ENCODE measurements at places on chromosomes 6 and 20.

DNA sequence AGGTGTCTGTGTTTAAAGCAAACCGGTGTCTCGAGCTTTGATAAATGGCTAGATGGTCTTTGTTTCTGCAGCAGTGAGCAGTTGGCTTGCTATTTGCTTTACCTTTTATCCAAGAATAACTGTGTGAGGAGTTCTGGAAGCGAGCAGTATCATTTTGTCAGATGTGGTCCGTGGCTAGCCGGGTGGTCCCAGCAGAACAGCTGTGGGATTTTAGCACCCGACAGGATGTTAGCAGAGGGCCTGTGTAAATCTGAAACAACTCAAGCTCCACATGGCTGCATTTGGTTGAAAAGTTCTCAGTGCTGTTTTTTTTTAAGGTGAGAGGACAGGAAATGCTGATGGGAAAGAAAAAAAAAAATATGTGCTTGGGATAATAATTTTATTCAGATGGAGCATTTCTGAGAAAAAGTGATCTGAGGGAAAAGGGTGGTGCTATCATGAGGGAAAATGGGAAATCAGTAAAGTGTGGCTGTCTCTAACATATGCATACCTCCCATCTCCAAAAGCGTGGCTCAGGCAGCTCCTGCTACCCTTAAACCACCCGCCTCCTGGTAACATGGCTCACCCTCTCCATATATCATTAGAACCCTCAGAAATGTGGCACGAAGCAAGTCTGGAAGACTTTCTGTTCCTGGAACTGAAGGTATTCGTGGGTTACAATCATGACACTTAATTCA lies 215.4 kb downstream of the TSHZ2 start:
- DNase-seq: no peak

DNA sequence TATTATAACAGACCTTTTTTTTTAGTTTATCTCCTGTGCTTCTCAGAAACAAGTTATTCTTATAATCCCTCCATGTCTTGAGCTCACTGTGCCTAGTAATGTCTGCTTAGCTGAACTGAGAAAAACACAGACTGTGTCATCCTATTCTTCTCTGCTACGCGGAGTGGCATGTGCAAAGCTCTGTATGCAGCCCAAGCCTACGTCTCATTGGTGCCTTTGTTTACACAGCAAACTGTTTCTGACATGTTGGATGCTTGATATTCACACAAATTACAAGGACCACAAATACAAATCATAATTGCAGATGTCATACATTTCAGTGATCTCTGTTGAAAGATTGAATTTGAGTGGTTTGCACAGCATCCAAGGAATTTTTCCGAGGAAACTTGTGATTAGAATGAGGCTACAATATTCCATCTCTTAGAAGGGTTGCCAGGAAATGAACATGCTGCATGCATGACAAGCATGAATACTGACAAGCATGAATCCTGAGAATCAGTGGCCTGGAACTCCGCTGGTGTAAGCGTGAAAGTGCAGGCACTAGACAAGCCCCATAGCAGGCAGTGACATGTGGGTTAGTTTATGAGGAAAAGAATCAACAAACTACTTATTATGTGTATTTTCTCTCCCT lies 128.4 kb upstream of the SGK1 start:
- no peak for DNase-seq

- no peak for DNase-seq
Measured at GRCh38 chr6:13371421-13372072, 43.2 kb upstream of the TBC1D7 start.

DNA sequence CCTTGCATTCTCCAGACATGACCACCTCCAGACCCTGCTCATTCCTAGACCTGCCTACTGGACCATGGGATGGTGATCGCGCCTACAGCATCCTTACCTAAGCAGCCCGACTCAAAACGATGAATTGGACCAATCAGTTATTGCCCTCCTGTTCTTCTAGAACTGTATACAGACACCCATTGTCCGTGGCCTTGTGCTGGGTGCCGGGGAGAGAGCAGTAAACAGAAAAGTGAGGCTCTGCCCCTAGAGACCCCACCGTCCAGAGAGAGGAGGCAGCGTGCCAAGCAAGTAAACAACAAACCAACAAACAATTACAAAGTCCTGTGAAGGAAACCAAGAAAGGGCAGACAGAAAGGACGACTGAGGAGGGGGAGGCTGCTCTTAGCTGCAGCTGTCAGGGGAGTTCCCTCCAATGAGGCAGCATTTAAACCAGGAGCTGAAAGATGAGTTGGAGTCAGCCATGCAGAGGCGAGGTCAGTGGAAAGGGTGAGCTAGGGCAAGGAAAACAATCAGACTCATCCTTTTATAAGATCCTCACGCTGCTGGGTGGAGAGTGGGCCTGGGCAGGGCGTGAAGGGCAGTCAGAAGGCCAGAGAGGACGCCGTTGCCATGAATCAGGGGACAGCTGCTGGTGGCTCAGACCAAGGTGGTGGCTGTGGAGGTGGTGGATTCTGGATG lies 37.6 kb upstream of the BLCAP start:
- peak; percentile 33 for DNase-seq

- no peak for DNase-seq
Measured at GRCh38 chr6:149628875-149629510, 19.5 kb downstream of the KATNA1 start.

DNA sequence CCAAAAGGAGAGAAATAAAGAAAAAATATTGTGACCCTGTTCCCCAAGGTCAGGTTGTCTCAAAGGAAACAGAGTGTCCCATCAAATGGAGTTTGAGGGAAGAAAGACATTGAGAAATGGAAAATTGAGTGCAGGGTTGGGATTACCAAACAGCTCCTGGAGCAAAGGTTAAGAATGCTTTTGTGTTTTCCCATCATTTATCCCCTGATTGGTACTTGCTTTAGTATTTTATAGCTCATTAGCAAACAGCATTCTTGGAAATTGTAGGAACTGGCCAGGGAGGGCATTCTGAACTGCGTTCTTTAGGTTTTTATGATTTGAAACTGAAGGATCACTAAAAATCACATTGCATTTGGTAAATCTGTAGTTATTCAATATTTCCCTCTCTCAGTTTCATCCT lies 59.0 kb upstream of the NELFCD start:
- DNase-seq: no peak

GRCh38 chr6:133953634-133954415 lies 801 bp downstream of the TBPL1 start:
- no peak for DNase-seq

GRCh38 chr20:15031546-15032351 lies 694.3 kb upstream of the FLRT3 start:
- no peak for DNase-seq

DNA sequence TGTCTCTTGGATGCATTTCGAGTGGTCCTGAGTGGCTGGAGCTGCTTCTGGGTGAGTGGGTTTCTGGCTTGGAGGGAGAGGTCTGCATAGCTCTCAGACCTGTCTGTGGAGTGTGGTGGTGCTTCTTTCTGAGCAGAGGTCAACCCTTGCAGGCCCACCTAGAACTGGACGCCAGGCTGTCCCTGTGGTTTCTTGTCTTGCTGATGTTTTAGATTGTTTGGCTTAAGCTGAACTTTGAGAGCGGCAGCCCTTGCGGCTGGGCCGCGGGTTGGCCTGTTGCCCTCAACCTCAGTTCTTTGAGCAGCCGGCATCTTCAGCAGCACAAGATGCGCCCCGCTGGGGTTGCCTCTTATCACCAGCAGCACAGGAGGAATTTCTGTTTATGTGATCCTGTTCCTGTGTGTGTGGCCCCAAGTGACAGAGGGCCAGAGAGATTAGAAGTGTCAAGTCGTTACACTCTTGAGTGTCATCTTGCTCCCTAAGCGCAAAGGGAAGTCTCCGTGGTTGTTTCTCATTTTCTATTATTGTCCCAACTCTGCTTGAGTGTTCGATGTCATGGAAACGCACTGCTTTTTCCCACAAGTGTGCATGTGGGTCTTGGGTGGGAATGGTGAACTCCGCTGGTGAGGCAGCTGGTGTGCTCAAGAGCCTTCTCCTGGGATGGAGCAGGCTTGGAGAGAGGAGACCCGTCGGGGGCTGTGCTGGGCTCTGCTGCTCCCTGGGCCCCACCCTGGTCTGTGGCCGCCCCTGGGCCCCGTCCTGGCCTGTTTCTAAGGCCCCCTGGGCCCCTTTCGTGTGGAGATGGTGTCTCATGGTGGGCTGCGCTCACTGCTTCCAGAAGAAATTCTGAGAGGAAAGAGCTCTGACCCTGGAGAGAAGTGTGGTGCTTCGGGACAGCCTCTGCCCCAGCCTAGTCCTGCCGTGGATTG lies 20.1 kb upstream of the SLC22A1 start:
- DNase-seq: no peak

GRCh38 chr20:19317237-19318069 lies 105.0 kb downstream of the SLC24A3 start:
- DNase-seq: peak; percentile 1

DNA sequence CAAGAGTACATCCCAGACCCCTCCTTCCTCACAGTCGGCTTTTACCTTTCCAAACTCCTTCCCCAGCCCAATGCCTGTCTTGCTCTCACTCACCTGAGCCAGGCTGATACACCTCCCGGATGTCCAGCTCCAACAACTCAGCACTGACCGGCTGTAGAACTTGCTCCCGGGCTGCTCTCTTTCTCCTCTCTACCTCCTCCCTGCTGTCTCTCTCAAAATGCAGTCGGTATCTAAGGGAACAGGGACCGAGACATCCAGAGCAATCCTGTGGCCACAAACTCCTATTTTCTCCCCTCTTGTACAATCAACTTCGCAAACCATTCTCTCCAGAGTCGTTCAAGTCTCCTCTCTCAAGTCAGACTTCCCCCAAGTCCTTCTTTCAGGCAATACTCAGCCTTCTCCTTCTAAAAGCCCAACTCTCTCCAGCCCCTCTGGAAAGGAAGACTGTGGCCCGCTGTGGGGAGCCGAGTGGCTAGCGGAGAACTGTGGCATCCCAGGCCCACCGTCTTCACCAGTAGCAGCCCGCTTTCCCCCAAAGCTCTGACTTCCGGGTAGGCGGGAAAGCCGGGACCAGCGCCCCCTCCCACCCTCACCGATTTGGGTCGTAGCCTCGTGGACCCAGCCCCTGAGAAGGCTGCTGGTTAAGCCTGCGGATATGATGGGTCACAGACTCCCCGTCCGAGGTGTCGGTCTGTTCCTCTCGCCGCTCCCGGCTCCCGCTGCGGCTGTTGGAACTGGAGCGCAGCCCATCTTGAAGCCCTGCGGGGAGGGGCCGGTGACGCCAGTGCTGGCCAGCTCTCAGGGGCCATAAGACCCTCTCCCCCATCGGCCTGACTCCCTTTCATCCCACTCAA lies 1.1 kb downstream of the GNL1 start:
- DNase-seq: peak; percentile 11

DNA sequence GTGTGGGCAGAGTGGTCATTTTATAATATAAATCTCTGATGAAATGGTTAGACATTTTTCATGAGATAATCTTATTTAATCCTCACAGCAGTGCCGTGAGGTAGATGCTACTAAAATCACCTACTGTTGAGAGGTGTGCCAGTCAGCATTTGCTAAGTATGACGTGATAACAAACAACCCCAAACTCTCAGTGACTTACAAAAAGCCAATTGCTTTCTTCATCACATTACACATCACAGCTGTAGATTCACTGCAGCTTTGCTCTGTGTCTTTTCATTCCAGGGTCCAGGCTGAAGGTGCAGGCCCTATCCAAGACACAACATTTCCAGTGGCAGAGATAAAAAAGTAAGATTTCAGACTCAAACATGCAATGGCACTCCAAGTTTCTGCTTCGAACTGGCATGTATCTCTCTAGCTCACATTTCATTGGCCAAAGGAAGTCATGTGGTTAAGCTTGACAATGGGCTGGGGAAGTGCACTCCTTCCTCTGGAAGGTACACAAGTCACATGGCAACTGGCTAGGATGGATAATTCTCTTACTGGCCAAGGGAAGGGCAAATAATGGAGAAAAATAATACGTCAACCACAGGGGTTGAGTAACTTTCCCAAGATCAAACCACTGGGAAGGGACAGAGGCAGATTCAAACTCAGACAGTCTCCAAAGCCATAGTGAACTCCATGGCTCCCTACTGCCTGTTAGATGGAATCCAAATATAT lies 69.5 kb upstream of the EPB41L1 start:
- DNase-seq: no peak

DNA sequence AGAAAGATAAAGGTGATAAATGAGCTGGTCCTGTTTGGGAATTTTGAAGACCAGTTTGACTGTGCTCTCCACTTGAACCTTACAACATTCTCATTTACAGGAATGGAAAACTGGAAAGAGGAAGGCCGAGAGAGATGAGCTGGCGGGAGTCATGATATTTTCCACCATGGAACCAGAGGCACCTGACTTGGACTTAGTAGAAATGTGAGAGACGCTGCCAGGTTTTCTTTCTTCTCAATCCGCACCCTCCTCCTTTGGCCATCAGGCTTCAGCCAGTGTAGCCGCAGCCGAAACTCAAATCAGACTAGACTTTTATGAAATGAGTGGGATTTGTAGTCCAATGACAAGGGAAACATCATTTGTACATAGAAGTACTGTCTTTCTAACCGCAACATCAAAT lies 54.7 kb upstream of the SYNJ2 start:
- no peak for DNase-seq

GRCh38 chr6:43849844-43850243 lies 79.8 kb downstream of the VEGFA start:
- no peak for DNase-seq

GRCh38 chr20:36336204-36336603 lies 30.1 kb downstream of the DLGAP4 start:
- no peak for DNase-seq

GRCh38 chr6:80336911-80337310 lies 230.4 kb downstream of the BCKDHB start:
- no peak for DNase-seq

- no peak for DNase-seq
Measured at GRCh38 chr20:53020834-53021233, 48.7 kb downstream of the TSHZ2 start.

GRCh38 chr20:17967521-17968365 lies 851 bp downstream of the SNX5 start:
- no peak for DNase-seq

GRCh38 chr6:100260584-100260983 lies 204.1 kb downstream of the SIM1 start:
- DNase-seq: no peak

DNA sequence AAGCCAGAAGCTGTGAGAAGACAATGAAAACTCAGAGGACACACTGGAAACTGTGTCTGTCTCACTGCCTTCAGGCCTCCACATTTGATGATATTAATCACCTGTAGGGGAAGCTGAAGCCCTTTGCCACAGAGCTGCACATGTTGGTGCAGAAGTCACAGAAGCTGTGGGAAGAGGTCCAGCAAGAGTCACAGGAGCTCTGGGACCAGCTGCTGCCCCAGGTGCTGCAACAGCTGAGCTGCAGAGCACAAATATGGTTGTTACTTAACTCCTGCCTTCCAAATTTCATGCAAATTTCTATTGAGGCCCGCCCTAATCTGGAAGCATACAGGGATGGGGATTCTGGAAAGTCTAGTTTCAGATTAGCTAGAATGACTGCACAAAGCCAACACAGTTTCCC lies 169.3 kb downstream of the OGFRL1 start:
- no peak for DNase-seq

- peak; percentile 78 for DNase-seq
Measured at GRCh38 chr20:47576516-47577033, 74.9 kb downstream of the NCOA3 start.

- DNase-seq: no peak
Measured at GRCh38 chr6:71913444-71914234, 27.3 kb downstream of the RIMS1 start.

GRCh38 chr6:11007715-11008608 lies 36.1 kb downstream of the ELOVL2 start:
- DNase-seq: no peak
